Stomach (tissue), 19 donors: ENCODE measurements at places on chromosomes 1 and 21. TPM values are rescaled to one million over a fixed set of nuclear protein-coding genes. Genes with fewer than 3 reads are reported as not detected.
A peak's percentile ranks its signal among the peaks of the same experiment; 100 is the strongest.

The CLCA4 gene
- not detected for total RNA-seq

DNA sequence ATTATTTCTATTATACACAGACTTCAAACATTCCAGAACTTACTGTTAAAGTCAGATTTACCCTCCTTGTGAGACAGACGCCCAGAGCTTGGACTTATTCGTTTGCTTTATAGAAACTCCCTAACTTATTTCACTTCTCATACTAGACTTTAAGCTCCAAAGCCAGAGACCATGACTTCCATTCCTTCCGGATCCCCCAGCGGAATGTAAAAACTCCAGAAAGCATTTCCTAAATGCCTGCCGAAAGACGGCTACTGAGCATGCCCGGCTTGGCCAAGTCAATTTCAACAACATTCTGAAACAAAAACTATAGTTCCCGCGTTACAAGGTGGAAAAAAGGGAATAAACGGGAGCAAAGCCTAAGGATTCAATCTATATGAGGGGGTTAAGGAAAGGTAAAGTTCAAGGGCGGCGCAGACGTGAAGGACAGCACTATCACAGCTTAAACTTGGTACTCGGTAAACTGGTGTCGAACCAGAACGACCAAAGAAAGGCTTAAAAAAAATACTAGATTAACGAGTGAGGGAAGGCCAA lies 1.1 kb downstream of the USP48 start:
- H3K4me1 ChIP-seq, result peaks cover 43% of the 10 kb centered on the region
- H3K4me3 ChIP-seq, result peak overlapping the region; percentile 100
- H3K36me3 ChIP-seq, result no peaks in the 10 kb centered on the region
- DNase-seq, result peak; percentile 53
- H3K27me3 ChIP-seq, result no peaks in the 10 kb centered on the region
- H3K27ac ChIP-seq, result peak overlapping the region; percentile 99

DNA sequence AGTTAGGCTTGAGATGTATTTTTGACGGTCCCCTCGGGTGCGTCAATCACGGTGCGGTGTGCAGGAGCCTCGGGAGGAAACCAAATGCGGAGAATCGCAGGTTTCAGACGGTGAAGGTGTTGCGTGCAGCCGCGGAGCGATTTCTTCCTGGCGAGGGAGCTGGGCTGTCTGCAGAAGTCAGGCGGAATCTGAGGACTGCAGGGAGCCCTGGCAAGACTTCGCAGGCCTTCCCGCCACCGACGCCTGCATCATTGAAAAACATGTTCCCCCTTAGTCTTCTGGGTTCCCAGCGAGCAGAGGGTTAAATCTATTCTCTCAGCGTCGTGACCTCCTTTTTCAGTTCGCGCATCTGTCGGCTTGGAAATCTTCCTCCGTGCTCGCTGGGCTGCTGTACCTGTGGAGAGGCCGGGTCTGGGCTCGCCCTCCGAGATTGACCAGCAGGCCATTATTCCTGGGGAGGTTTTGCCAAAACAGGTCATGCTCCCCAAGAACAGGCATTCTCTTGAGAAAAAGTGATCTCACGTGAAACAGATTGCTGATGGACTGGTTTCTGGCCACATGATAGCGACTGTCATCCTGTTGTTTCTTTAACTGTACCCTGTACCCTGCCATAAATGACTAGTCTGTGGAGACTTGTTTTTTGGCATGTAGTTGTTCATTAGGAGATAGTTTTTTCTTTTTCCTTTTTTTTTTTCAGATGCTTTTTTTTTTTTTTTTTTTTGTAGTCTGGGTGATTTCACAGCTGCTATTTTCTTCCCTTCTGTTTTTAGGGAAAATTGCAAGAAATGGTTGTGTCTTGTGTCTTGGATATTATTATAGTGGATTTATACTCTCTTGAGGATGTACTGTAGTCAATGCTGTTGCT lies 894 bp downstream of the EPB41 start:
- no peaks in the 10 kb centered on the region for H3K36me3 ChIP-seq
- H3K27ac ChIP-seq, result peak overlapping the region; percentile 65
- H3K27me3 ChIP-seq, result no peaks in the 10 kb centered on the region
- peak overlapping the region; percentile 85 for H3K4me3 ChIP-seq
- H3K4me1 ChIP-seq, result peaks cover 12% of the 10 kb centered on the region

DNA sequence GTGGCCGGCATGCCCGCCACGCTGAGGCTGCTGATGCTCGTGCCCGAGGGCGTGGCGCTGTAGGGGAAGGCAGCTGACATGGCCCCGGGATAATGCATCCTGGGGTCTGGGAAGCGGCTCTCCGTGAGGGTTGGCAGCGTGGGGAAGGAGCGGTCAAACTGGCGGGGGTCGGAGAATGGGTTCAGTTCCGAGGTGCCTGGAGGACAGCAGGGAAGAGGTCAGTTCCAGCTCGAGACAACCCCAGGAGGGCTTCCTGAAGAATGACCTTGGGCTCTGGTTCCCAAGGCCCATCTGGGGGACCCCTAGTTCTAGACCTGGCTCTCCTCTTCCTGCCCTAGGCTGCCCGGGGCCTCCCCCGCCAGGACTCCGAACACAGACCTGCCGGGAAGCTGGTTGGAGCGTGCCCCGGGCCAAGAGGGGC lies 27.6 kb downstream of the RUNX3 start:
- no peaks in the 10 kb centered on the region for H3K4me1 ChIP-seq
- peaks cover 6% of the 10 kb centered on the region for H3K27me3 ChIP-seq
- H3K36me3 ChIP-seq, result no peaks in the 10 kb centered on the region
- H3K4me3 ChIP-seq, result no peak overlapping the region
- DNase-seq, result no peak
- no peak overlapping the region for H3K27ac ChIP-seq

DNA sequence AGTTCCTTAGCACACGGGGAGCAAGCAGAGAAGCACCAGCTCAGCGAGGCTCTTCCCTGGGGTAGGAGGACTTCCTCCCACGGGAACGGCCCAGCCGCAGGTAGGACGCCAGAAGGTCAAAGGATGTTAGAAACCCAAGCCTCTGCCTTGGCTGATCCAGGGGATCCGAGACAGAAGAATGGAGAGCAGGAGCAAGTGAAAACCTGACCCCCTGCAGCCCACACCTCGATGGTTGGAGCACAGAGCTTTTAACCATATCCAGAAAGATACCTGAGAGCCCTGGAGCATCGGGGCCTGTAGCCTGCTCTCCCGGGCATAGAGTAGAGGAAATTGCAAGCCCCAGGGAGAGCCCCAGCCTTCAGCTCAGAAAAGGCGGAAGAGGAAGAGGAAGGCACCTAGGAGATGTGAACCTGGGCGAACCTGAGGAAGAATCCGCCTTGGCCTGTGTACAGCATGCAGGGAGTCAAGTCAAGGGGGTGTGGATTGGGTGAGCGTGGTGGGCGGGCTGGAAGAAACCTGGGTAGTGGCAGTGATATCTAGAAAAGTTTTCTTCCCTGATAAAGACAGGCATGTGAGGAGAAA lies 76.3 kb downstream of the PSMG1 start:
- no peaks in the 10 kb centered on the region for H3K27me3 ChIP-seq
- H3K4me3 ChIP-seq, result no peak overlapping the region
- peaks cover 16% of the 10 kb centered on the region for H3K4me1 ChIP-seq
- peak overlapping the region; percentile 83 for H3K27ac ChIP-seq

- H3K27ac ChIP-seq, result no peak overlapping the region
- peaks cover 86% of the 10 kb centered on the region for H3K27me3 ChIP-seq
- peak overlapping the region; percentile 66 for H3K4me3 ChIP-seq
- peaks cover 21% of the 10 kb centered on the region for H3K4me1 ChIP-seq
- no peaks in the 10 kb centered on the region for H3K36me3 ChIP-seq
These were observed 120.8 kb upstream of the RRP15 start for GRCh38 chr1:218164111-218164929.

GRCh38 chr1:3078871-3079270 lies 9.9 kb downstream of the PRDM16 start:
- H3K4me1 ChIP-seq, result peaks cover 53% of the 10 kb centered on the region
- H3K27me3 ChIP-seq, result peaks cover 3% of the 10 kb centered on the region
- no peaks in the 10 kb centered on the region for H3K36me3 ChIP-seq
- DNase-seq, result no peak
- no peak overlapping the region for H3K4me3 ChIP-seq
